Osteocyte (in vitro differentiated cells): ENCODE measurements at places on chromosomes 16 and 17.

- DNase-seq, result no peak
Measured at GRCh38 chr17:27525836-27526603, 69.8 kb downstream of the KSR1 start.

DNA sequence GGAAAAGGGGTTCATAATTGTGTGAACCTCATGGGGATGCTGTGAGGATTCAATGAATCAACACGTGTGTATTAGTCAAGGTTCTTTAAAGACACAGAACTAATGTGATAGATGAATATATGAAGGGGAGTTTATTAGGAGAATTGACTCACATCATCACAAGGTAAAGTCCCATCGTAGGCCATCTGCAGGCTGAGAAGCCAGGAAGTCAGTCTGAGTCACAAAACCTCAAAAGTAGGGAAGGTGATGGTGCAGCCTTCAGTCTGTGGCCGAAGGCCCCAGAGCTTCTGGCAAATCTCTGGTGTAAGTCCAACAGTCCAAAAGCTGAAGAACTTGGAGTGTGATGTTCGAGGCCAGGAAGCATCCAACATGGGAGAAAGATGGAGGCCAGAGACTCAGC is 413.4 kb downstream of the CDH13 start:
- no peak for DNase-seq

- DNase-seq, result no peak
Measured at GRCh38 chr16:46482895-46483294, 138.3 kb downstream of the SHCBP1 start.

DNA sequence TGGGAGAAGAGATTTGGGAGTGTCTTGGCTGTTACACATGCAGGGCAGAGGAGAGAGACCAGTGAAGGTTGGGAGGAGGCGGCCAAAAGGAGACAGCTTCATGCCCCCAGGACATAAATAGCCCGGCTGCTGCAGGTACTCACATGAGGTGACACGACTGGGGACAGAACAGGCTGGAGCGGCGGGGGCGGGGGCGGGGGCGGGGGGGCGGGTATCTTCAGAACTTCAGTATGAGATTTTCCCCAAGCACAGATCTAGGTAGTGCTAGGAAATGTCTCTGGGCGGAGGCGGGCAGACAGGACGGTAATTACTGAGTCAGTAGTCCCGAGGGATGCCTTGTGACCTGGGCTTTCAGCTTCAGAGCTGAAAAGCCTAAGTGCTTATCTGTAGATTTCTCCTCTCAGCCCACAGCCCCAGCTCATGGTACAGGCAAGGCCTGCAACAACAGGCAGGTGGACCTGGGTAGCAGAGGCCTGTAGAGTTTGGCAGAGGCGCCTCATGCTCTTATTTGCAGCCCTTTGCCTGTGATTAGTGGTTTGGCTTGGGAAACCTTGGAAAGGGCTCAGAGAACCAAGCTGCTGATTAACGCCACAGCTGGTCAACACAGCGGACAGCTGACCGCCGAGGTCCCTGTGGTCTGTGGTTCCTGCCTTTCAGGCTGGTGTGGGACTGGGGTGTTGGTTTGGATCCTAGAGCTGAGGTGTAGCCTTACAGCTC is 24.5 kb downstream of the UNK start:
- no peak for DNase-seq

- no peak for DNase-seq
Measured at GRCh38 chr17:47959825-47960655, 2.4 kb upstream of the PRR15L start.

- no peak for DNase-seq
Measured at GRCh38 chr16:81860287-81861266, 81.5 kb downstream of the PLCG2 start.

DNA sequence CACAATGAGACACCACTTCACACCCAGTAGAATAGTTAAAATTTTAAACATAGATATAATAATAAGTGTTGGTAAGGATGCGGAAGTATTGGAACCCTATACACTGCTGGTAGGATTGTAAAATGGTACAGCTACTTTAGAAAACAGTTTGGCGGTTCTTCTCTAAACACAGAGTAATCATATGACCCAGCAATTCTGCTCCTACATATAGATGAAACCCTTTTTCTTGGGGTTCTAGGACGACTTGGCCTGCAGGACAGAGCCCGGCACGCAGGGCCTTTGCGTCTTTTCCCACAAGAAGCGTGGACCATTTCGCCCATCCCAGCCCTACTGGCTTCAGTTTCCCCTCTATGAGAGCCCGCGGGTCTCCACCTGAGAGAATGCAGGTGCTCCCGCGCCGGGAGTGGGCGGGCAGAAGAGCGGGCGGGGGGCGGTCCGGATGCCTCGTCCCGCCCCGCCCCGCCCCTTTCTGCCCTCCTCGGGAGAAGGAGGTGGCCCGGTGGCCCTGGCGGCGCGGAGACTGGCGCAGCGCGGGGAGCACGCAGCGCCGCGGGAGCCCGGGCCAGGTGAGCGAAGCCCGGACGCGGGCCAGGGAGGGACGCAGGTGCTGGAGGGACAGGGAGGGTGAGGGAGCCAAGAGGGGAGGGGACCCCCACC is at the start of gene SDR42E2:
TSS of gene SDR42E2 (plus strand) at position 508 of the 657 bp plus-strand sequence. CDS start 3,077 bp downstream, outside the sequence.
- DNase-seq, result no peak

GRCh38 chr16:22014271-22014873 is 6.5 kb downstream of the MOSMO start:
- DNase-seq, result no peak

- DNase-seq, result no peak
Measured at GRCh38 chr17:16460796-16461605, 31.0 kb downstream of the LRRC75A start.

DNA sequence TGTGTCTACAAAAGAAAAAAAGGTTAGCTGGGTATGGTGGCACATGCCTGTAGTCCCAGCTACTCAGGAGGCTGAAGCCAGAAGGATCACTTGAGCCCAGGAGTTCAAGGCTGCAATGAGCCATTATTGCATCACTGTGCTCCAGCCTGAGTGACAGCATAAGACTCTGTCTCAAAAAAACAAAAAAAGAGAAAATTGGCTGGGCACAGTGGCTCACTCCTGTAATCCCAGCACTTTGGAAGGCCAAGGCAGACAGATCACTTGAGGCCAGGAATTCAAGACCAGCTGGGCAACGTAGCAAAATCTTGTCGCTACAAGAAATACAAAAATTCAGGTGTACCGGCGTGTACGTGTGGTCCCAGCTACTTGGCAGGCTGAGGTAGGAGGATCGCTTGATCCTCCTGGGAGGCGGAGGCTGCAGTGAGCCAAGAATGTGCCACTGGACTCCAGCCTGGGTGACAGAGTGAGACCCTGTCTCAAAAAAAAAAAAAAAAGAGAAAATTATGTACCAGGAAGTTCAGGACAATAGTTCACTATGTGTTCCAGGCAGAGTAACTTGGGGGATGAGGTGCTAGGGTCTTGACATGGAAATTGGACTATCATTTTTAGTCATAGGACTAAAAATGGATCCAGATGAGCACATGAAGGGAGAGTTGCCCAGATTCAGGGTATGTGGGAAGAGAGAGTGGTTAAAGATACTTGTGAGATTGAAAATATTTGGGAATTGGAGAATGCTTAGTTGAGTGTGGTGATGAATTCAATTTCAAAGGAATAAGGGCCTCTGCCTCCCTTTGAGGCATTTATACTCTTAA is 11.0 kb downstream of the ALDH3A2 start:
- DNase-seq, result peak; percentile 30

DNA sequence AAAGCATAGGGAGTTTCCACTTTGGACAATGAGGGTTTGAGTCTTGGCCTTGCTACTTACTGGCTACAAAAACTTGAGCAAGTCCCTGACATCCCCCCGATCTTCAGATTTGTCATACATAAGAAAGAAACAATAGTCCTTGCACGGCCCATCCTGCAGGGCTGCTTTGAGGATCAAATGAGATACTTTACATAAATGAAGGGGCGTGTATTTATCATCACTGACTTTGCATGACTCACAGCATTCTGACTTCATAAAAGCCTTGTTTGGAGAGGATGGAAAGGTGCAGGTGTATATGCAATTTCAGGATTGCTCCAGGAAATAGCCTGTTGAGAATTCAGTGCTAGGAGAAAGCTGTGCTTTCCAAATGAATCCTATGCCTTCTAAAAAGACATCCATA is 465.0 kb upstream of the MAF start:
- DNase-seq, result no peak

DNA sequence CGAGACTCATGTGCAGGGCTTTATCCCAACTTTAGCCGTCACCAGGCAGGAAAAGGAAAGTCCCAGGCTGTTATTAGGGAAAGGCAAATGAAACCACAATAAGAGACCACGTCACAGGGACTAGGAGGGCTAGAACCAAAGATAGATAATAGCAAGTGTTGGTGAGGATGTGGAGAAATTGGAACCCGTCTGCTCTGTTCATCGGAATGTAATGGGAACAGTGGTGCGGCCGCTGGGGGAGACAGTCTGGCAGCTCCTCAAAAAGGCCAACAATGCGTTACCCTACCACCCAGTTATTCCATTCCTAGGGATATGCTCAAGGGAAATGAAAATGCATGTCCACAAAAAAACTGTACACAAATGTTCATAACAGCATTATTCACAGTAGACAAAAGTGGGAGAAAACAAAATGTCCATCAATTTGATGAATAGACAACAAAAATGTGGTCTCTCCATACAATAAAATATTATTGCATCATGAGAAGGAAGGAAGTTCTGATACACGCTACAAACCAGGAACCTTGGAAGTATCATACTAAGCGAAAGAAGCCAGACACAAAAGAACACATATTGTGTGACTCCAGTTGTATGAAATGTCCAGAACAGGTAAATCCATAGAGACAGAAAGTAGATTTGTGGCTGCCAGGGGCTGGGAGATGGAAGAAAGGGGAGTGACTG is 19.5 kb upstream of the USP10 start:
- no peak for DNase-seq

GRCh38 chr17:1580979-1581676 is 18.5 kb upstream of the PITPNA start:
- DNase-seq, result no peak

DNA sequence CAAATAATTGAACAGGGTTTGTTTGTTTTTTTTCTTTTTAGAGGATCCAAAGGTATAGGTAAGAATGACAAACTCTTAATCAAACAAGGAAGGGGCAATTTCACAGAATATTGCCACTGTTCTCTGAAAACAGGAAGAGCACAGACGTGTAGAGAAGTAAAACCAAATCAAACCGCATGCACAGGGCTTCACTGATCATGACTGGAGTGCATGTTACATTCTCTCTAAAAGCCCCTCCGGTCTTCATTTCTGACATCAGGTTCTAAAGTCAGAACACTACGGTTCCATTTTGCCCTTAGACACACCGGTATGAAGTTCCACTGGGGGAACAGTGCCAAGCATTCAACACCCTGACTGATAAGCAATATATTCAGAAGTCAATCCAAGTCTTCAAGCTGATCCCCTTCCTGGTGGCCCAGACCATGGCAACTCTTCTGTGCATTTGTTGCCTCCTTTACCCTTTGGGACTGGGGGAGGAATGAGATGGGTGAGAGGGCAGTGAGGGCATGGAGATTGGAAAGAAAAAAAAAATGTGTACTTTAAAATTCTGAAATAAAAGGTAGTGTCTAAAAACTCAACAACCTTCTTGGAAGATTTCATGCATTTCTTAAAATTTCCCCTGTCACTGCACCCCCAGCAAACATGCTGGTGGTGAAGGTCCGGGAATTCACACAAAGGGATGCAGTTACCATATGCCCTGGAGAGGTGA is 1.4 kb downstream of the MMD start:
- DNase-seq, result no peak

GRCh38 chr17:75845058-75845711 is 981 bp upstream of the UNC13D start:
- DNase-seq, result peak; percentile 85

GRCh38 chr16:48608452-48608851 is 1.5 kb downstream of the N4BP1 start:
- DNase-seq, result no peak

DNA sequence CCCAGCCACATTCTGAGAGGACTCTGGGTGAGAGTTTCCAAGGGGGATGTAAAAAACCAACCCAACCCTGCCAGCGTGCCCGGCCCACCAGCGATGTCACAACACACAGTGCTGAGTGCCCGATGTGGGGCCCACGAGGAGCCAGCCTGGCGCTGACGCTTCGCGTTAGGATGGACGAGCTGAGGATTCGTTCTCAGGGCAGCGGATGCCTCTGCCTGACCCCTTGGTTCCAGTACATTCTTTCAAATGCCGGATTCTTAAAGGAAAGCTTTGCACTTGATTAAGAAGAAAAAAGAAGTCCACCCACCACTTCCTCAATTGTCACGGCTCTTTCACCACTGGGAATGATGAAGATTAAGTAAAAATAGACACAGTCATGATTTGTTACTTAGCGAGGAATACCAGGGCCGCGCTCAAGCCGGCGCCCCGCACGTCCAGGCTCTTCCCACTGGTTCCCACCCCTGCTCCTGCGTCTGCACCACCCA is 79.4 kb downstream of the IRF8 start:
- DNase-seq, result no peak

- DNase-seq, result no peak
Measured at GRCh38 chr16:66617728-66618127, 13.2 kb downstream of the CMTM3 start.

DNA sequence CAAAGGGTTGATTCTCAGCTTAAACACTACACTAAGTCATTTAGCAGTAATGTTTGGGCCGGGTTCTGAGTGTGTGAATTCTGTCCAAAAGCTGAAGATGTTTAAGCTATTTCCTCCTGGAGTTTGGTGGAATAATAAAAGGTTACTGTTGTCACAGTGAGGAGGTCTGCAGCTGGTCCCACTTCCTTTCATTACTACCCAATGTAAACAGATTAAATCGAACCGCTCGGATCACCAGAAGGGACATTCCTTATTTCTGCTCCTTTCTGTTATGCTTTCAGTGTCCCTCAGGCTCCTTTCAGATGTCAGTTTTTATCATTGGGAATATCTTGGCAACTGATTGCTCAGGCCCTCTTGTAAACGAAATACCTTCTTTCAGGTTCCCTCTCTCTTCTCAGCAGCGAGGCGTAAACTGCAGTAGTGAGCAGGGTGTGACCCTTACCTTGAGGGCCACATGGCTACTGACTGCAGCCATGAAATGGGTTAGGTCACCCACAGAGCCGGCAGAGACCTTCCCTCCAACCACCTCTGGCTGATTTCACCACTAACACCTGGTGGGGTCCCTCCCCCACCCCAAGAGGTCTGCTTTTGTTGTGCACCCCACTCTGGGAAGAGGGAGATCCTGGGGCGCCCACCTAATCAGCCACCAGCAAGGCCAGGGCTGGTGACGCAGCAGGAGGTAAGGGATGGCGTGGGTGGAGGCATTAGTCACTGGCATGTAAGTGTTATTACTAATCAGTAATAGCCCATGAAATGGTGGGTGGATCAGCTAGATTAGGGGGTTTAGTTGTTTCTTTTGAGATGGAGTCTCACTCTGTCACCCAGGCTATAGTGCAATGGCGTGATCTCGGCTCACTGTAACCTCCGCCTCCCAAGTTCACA is 117.6 kb downstream of the VPS53 start:
- no peak for DNase-seq

- DNase-seq, result no peak
Measured at GRCh38 chr17:3921006-3921405, 4.7 kb upstream of the P2RX1 start.

DNA sequence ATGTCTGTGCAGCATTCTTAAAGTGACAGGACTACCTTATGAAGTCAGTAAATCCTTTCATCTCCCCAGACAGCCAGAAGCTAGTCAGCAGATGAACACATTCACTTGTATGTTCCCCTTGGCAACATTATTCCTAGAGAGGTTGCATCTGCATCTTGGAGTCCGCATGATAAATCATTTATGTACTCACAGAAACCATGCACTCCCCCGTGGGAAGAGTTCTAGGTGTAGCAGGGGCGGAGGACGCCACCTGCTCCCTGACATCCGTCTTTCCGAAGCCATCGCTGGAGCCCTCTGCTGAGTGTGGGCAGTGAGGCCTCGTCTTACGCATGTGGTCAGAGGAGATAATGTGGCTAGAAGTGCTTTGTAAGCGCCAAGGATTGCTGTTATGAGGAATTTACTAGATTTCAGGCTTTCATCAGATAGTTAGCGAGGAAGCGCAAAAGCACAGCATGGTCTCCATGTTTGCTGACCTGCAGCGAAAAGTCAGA is 144.5 kb downstream of the RPTOR start:
- DNase-seq, result no peak
